SJSA1 (cell line): ENCODE measurements at places on chromosomes 16 and 17. TPM values are rescaled to one million over a fixed set of nuclear protein-coding genes. Genes with fewer than 3 reads are reported as not detected.

GRCh38 chr16:24854607-24855171, 8.9 kb downstream of the SLC5A11 start:
- H3K27ac ChIP-seq, result no peak overlapping the region
- peaks cover 39% of the 10 kb centered on the region for H3K4me1 ChIP-seq
- DNase-seq, result no peak
- no peaks in the 10 kb centered on the region for H3K36me3 ChIP-seq
- H3K4me3 ChIP-seq, result no peak overlapping the region

- no peaks in the 10 kb centered on the region for H3K36me3 ChIP-seq
- H3K4me1 ChIP-seq, result peaks cover 5% of the 10 kb centered on the region
- no peak overlapping the region for H3K27ac ChIP-seq
Measured at GRCh38 chr17:52157603-52158449, 688 bp downstream of the CA10 start.

GRCh38 chr17:8732406-8733085, 12.1 kb downstream of the CCDC42 start:
- H3K4me1 ChIP-seq, result peaks cover 18% of the 10 kb centered on the region
- no peak for DNase-seq
- H3K27ac ChIP-seq, result no peak overlapping the region

DNA sequence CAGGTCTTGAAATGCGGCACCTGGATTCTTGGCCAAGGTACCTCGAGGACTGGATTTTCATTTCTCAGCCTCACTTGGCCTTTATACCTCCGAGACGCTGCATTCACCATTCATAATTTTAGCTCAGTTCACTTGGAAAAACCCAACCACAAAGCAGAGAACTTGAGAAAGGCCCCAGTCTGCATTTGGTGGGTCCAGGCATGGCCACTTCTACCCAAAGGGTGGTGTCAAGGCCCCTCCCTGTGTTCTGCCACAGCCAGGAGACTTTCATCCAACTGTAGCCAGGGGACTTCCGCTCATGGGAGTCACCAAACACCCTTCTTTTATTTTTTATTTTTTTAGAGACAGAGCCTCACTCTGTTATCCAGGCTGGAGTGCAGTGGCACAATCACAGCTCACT, 14.7 kb upstream of the TVP23A start:
- no peaks in the 10 kb centered on the region for H3K36me3 ChIP-seq
- DNase-seq, result no peak
- H3K4me3 ChIP-seq, result no peak overlapping the region

DNA sequence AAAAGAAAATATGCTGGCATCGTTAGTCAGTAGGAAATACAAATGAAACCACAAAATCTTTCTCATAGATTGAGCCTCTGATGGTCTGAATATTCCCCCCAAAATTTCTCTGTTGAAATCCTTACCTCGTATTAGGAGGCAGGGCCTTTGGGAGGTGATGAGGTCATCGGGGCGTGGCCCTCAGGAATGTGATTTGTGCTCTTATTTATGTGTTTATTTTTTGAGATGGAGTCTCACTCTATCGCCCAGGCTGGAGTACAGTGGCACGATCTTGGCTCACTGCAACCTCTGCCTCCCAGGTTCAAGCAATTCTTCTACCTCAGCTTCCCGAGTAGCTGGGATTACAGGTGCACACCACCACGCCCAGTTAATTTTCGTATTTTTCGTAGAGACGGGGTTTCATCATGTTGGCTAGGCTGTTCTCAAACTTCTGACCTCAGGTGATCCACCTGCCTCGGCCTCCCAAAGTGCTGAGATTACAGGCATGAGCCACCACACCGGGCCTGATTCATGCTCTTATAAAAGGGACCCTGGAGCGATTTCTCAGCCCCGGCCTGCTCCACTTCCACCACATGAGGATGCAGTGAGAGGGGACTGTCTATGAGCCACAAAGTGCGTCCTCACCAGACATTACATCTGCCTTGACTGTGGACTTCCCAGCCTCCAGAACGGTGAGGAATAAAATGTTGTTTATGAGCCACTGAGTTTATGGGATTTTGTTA, 53.1 kb downstream of the DNAH17 start:
- no peak for DNase-seq
- no peak overlapping the region for H3K4me3 ChIP-seq
- H3K27ac ChIP-seq, result no peak overlapping the region
- no peaks in the 10 kb centered on the region for H3K27me3 ChIP-seq
- H3K36me3 ChIP-seq, result no peaks in the 10 kb centered on the region
- no peaks in the 10 kb centered on the region for H3K4me1 ChIP-seq

- H3K4me1 ChIP-seq, result no peaks in the 10 kb centered on the region
- no peaks in the 10 kb centered on the region for H3K36me3 ChIP-seq
- H3K27me3 ChIP-seq, result no peaks in the 10 kb centered on the region
- H3K27ac ChIP-seq, result no peak overlapping the region
- DNase-seq, result peak; percentile 31
- H3K4me3 ChIP-seq, result no peak overlapping the region
Measured at GRCh38 chr17:62995377-62995885, 29.4 kb downstream of the TANC2 start.

DNA sequence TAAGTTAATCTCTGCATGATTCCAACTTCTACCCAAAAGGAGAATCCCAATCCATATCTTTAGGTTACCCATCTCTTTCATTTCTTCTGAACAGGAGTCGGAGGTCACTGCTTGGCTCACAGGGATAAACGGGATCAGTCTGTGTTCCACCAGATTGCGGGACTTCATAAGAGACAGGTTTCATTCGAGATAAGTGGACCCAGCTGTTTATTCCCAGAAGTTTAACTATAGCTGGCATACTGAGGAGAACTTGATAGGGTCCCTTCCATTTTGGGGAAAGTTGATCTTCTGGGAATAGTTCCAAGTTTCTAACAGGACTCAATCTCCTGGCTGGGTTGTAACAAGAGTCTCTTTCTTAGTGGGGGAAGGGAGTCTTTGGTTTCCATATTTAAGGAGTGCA, 45.4 kb upstream of the ARL4D start:
- no peak overlapping the region for H3K27ac ChIP-seq
- H3K4me1 ChIP-seq, result peaks cover 15% of the 10 kb centered on the region
- no peak overlapping the region for H3K4me3 ChIP-seq
- DNase-seq, result no peak
- H3K27me3 ChIP-seq, result no peaks in the 10 kb centered on the region
- H3K36me3 ChIP-seq, result peaks cover 44% of the 10 kb centered on the region

GRCh38 chr17:14748036-14748710, 447.3 kb downstream of the HS3ST3B1 start:
- no peak for DNase-seq
- no peaks in the 10 kb centered on the region for H3K4me1 ChIP-seq
- H3K27me3 ChIP-seq, result no peaks in the 10 kb centered on the region
- H3K36me3 ChIP-seq, result no peaks in the 10 kb centered on the region

DNA sequence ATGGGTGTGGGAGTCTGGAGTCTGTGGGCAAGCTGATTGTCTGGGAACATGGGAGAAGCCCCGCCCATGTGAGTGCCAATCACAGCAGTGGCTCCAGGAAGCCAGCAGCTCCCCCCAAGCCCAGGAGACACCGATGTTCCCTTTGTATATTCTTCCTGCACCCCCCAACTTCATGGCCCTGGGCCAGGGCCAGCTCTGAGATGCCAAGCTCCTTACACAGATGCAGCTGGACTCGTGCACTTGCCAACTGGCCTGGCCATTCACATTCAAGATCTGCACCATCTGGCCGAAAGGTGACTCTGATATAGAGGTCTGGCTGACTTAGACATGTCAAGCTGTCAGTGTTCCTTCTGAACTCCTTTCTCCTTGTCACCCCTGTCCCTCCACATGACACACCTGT, 50.5 kb downstream of the CACNG5 start:
- no peaks in the 10 kb centered on the region for H3K27me3 ChIP-seq
- no peak for DNase-seq
- no peaks in the 10 kb centered on the region for H3K36me3 ChIP-seq
- no peaks in the 10 kb centered on the region for H3K4me1 ChIP-seq

Gene RASL10B
- total RNA-seq, result 0.16 and 0.22 TPM in 2 replicates

Gene MFAP4
- 0.39 TPM in 1 of 2 replicates, not detected in the other for total RNA-seq
